ENCODE measurements at places on chromosomes 2 and 18.

DNA sequence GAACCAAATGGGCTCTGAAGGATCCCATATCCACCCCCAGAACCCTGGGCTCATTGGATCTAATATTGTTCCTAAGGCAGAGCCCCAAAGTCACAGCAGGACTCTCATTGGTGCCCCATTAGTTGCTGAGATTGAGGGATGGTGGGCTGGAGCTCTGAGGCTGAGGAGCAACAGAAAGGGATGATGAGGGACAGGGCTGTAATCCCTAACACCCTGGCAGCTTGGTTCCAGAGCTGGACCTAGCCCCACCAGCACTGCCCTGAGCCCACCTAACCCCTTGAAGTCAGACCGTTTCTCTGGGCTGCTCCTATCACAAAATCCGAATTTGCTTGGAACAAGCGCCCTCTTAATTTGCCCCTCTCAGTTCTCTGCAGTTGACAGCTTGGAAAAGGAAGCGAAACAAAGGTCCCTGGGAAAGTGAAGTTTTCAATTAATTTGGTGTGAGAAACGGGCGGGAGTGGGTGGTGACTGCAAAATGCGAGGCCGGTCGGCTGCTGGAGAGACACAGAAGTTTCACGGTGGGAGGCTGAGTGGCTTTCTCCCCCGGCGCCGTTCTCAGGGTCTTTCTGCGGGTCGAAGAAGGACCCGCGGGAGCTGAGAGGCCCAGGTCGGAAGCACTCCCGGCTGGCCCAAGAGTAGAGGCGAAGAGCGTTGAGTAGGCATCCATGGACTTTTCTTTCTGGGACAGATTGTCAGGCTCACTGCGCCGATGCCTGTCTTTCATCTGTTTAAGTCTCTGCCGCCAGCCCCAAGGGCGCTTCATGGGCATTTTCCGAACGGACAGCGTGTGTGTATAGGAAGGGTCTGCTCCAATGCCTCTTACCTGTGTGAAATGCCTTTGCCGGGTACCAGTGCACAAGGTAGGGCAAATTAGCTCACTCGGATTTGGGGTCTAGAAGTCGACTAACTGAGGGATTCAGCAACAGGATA is 927 bp upstream of the HOXD13 start:
- DNase-seq = no peak

- DNase-seq = no peak
Observed at GRCh38 chr18:9787712-9788111, 79.6 kb downstream of the RAB31 start.

DNA sequence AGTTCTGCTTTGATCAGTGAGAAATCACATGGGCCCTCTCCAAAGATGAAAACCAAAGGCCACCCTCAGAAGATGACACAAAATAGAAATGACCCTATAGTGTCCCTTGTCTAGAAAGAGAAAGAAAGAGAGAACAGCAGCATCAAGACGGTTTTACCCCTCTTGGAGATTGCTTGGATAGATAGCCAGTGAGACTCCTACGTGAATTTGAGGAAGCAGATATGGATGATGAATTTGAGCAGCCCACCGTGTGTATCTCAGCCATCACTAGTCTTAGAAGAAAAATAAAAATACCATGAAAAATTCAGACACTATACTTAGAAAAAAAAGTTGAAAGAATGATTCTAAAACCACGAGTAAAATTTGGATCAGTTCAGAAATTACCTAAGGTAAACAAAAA is 329.1 kb upstream of the CNTNAP5 start:
- DNase-seq = no peak

DNA sequence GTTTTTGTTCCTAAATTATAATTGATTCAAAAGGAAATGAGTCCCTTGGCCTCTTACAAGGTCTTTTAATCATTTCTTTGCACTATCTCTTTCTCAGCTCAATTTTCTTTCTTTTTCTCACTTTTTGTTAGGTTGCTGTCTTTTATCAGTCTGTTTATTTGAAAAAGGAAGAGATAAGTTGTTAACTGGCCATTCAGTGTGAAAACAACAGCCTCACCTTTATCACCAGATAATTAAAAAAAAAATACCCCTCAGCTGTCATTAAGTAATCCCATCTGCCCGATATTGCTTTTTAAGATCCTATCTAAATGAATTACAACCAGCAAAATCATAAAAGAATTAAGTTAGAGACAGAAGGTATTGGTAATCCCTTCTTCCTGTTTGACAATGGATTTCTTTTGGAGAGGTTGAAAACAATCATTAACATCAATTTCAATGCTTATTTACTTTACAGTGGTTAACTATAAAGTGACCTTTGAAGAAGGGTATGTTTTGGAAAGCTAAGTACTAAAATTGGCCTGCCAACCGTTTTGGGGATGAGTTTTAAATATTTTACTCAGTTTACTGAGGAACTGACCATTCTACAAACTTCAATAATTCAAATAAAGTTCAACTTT is 104.9 kb downstream of the TGIF1 start:
- no peak for DNase-seq

DNA sequence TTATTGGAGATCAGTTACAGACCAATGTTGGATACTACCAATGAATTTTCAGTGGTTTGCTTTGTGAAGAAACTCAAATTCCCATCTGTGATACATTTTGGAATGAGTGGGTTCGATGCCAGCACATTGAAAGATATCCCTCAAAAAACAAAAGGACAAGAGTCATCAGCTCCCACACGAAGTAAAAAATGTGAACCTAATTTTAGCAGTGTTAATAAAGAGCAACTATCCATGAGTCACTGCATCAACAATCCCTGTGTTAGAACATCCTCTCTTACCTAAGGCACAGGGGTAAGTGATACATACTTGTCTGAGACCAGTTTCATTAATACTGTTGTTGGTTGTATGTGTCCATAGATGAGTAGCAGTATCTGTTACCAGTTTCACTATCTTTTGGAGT is 551.8 kb upstream of the SOX11 start:
- DNase-seq = no peak

GRCh38 chr2:23545396-23545795 is 160.4 kb downstream of the KLHL29 start:
- no peak for DNase-seq

GRCh38 chr2:100639588-100640390 is 77.0 kb downstream of the PDCL3 start:
- no peak for DNase-seq

GRCh38 chr2:11343650-11344341 is 640 bp downstream of the ROCK2 start:
- DNase-seq = peak; percentile 1

DNA sequence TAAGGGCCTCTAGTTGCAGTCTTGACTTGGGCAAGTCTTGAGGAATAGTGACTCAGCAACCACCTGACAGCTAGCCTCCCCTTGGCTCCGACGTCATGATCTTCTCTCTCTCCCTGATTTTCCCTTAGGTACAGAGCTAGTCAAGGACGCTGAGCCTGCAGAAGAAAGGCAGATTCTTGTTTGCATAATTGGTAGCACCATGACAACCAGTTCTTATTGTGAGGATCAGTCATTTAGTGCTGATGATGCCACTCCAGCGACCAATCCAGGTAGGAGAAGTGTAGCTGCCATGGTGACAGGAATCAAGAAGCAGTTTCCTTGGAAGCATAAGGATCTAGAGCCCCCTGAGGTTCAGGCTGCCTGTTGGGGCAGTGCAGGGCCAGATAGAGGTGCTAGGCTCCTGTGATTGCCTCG is 2.8 kb upstream of the RESP18 start:
- no peak for DNase-seq

- DNase-seq = no peak
Observed at GRCh38 chr2:218988164-218988563, 3.2 kb upstream of the FEV start.

DNA sequence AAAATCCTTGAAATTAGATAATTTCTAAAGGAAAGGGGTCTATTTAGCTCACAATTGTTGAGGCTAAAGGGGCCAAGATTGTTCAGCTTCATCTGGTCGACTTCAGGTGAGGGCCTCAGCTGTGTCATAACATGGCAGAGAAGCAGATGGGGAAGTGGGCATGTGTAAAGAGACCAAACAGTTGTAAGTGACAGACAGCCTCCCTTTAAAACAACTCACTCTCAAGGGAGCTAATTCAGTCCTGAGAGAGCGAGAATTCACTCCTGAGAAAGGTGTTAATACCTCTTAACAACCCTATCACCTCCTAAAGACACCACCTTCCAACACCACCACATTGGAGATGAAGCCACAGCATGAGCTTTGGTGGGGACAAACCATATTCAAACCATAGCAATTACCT is 62.4 kb downstream of the KCMF1 start:
- no peak for DNase-seq

GRCh38 chr2:71151620-71152019 is 21.2 kb downstream of the MPHOSPH10 start:
- DNase-seq = no peak

DNA sequence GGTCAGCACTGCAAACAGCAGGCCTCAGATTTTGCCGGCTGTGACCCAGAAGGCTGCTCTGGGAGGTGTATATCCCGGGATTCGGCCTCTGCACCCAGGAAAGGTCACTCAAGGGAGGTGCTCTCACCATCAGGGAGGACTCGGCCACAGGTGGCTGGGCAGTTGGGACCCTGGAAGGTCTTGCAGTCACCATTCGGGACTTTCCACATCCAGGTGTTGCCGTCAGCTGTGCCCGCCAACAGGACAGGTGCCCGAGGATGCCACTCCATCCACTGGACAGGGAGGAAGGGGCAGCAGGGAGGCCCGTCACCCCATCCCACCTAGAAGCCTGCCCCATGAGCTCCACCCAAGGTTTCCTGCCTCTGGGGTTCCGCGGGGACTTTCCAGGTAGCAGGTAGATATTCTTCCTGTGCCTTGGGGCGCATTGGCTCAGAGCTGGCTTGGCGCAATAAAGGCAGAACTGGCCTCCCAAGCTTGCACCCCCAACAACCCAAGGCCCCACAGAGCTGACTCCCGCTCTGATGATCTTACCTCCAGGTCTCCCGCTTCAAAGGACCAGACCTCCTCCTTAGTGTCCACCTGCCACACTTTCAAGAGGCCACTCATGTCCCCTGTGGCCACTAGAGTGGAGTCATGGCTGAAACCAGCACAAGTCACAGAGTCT is 3.5 kb downstream of the AAMP start:
- no peak for DNase-seq

- DNase-seq = no peak
Observed at GRCh38 chr18:39480494-39481195, 1915.0 kb upstream of the CELF4 start.

DNA sequence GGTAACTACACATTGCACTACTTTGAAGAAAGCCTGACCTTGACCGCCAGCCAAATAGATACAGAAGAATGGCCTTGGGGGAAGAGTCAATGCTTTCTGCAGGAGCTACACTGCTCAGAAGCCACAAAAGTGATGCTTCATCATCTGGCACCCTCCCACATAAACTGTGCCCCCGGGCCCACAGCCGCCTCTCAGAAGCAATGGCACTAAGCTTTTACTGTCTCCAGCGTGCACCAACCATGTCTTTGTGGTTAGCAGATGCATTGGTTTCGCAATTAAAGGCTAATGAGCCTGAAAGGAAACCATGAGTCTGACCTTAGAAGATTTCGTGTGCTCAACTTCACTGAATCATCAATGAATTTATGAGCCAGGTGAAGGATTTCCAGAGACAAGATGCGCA is 209.4 kb upstream of the TRIB2 start:
- DNase-seq = no peak

DNA sequence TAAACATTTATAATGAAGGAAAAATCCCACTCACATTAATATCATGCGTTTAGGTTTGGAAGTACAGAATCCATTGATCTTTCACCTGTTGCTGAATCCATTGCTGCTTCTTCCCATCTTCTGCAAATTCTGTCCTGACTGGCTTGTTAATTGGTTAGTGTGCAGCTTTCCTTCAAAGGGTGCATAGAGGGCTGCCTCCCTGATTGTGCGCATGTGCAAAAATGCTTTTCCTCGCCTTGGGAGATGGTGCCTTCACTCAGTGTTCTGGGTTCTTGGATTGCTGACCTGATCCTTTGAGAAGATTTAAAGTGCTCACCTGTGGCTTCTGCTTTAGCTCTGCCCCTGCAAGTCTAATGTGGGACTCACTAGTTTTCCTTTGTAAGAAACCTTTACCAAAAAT is 231.2 kb downstream of the SNTG2 start:
- DNase-seq = no peak

DNA sequence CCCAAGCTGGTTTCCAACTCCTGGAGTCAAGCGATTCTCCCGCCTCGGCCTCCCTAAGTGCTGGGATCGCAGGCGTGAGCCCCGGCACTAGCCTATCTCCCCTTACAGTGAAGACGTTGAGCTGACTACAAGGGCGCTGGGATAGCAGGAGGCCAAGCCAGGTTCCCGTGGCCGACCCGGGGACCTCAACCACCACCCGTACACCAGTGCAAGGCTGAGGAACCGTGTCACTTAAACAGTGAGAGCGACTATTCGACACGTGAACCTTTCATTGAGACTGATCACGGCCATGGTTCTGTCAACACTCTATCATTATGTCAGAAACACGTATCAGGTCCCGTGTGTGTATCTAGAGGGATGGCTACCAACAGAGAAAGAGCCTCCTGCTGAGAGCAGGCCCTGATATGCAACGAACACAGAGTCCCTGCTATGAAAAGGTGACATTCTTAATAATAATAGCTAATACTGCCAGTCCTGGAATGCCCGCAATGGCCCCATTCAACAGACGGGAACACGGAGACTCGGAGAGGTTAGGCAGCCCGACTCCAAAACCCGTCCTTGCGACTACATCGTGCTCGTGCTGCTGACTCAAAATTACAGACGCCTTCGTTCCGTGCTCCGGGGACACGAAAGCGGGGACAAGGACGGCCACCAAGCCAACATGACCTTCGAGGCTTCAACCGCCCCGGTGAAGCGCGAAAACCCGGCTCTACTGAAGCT is 833 bp downstream of the AFG3L2 start:
- DNase-seq = no peak

DNA sequence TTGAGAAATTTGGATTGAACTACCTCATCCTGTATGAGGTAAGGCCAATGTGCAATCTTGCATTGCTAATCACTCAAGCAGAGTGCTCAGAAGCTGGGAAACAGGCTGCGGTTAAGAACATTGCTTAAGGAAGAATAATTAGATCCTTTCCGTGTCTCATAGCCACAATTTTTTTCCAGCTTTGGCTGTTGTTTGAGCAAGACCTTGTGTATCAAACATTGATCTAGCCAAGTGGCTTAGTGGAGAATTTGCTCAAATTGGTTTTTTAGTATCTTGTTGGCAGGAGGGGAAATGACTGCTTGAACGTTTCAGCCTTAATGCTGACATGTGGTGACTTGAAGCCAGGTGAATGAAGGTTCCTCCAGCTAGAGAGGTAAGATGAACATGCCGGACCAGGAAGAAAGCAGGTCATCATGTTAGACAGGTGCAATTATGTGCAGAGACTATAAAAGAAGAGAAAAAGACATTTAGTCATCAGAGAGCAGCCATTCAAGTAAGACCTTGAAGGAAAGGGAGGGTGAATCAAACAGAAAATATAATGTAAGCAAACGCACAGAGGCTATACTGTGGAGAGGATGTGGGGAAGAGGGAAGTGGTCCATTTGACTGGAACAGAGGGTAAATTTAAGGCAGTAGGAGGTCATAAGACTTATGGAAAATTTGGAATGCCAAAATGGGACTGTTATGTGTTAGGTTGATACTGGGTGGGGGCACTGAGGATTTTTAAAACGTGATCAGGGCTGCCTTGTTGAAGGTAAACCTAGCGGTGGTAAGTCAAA is 98.9 kb upstream of the CYP1B1 start:
- no peak for DNase-seq

- DNase-seq = no peak
Observed at GRCh38 chr2:107025869-107026380, 140.0 kb upstream of the ST6GAL2 start.

All from stimulated activated CD8-positive, alpha-beta memory T cell treated with anti-CD3 and anti-CD28 coated beads, Interleukin-2, amount 100 ng/mL, for 1 hour (primary cell).